ENCODE measurements at places on chromosomes 1 and 21. TPM values are rescaled to one million over a fixed set of nuclear protein-coding genes. Genes with fewer than 3 reads are reported as not detected.

The CD34 gene
- polyA plus RNA-seq, result 13.9 TPM

The KRTAP19-2 gene
- polyA plus RNA-seq, result not detected

The CCDC17 gene
- 4.2 TPM for polyA plus RNA-seq

The SAMD13 gene
- polyA plus RNA-seq, result 5.9 TPM

The FCMR gene
- 0.27 TPM for polyA plus RNA-seq

The GBP7 gene
- polyA plus RNA-seq, result 1.3 TPM

The LEFTY2 gene
- 0.57 TPM for polyA plus RNA-seq

The BTF3L4 gene
- polyA plus RNA-seq, result 126 TPM

The DENND2D gene
- 38.1 TPM for polyA plus RNA-seq

The IGSF21 gene
- 3.3 TPM for polyA plus RNA-seq

The TOR1AIP2 gene
- polyA plus RNA-seq, result 18.9 TPM

The CHTOP gene
- 83.3 TPM for polyA plus RNA-seq

The CDA gene
- polyA plus RNA-seq, result 11.8 TPM

The PLPPR4 gene
- 0.37 TPM for polyA plus RNA-seq

The LRRC38 gene
- polyA plus RNA-seq, result 5.6 TPM

The PTGFRN gene
- 64.6 TPM for polyA plus RNA-seq

The HSD3B2 gene
- 845 TPM for polyA plus RNA-seq

The PDE4B gene
- polyA plus RNA-seq, result 2.4 TPM

The SPRR2D gene
- polyA plus RNA-seq, result 0.71 TPM

The ECM1 gene
- polyA plus RNA-seq, result 44.4 TPM

The GLIS1 gene
- polyA plus RNA-seq, result 0.37 TPM

The TRIM58 gene
- 0.08 TPM for polyA plus RNA-seq

The OR14C36 gene
- polyA plus RNA-seq, result not detected

The FMO5 gene
- 4.6 TPM for polyA plus RNA-seq

The TPTE gene
- not detected for polyA plus RNA-seq

The CASZ1 gene
- 3.1 TPM for polyA plus RNA-seq

The SPRR2A gene
- 0.98 TPM for polyA plus RNA-seq

The CD1D gene
- 2.3 TPM for polyA plus RNA-seq

The DNAJC6 gene
- polyA plus RNA-seq, result 2.7 TPM

The DISP3 gene
- polyA plus RNA-seq, result 0.64 TPM

The F5 gene
- 0.88 TPM for polyA plus RNA-seq

The SH3BGR gene
- polyA plus RNA-seq, result 21.6 TPM

The FYB2 gene
- polyA plus RNA-seq, result not detected

The C1orf53 gene
- 20.5 TPM for polyA plus RNA-seq

The OR10Z1 gene
- polyA plus RNA-seq, result not detected

The CCDC190 gene
- polyA plus RNA-seq, result not detected

The FCRLA gene
- polyA plus RNA-seq, result 0.03 TPM

The CFHR2 gene
- polyA plus RNA-seq, result not detected

The SLC1A7 gene
- polyA plus RNA-seq, result 0.05 TPM

The LCE3E gene
- not detected for polyA plus RNA-seq

The IBA57 gene
- 2.9 TPM for polyA plus RNA-seq

The IQCC gene
- polyA plus RNA-seq, result 3.1 TPM

The C1orf185 gene
- polyA plus RNA-seq, result not detected

The SPATA45 gene
- not detected for polyA plus RNA-seq

The TARBP1 gene
- 11.1 TPM for polyA plus RNA-seq

The SLC35F3 gene
- 0.97 TPM for polyA plus RNA-seq

The CELSR2 gene
- polyA plus RNA-seq, result 1.8 TPM

The RGS16 gene
- polyA plus RNA-seq, result 4.3 TPM

The SPATA6 gene
- 7.3 TPM for polyA plus RNA-seq

The FAM167B gene
- 58.2 TPM for polyA plus RNA-seq

The RAB3B gene
- 4.9 TPM for polyA plus RNA-seq

The PITHD1 gene
- 41.9 TPM for polyA plus RNA-seq

Measured in adrenal gland (tissue), 19 donors.